Stimulated activated CD8-positive, alpha-beta memory T cell treated with anti-CD3 and anti-CD28 coated beads, Interleukin-15, amount 100 ng/mL, for 1 hour (primary cell): ENCODE measurements at places on chromosomes 6 and 20.

GRCh38 chr6:134622382-134623173 is 304.7 kb upstream of the SGK1 start:
- no peak for DNase-seq

- no peak for DNase-seq
Measured at GRCh38 chr6:68718385-68719073, 83.4 kb downstream of the ADGRB3 start.

DNA sequence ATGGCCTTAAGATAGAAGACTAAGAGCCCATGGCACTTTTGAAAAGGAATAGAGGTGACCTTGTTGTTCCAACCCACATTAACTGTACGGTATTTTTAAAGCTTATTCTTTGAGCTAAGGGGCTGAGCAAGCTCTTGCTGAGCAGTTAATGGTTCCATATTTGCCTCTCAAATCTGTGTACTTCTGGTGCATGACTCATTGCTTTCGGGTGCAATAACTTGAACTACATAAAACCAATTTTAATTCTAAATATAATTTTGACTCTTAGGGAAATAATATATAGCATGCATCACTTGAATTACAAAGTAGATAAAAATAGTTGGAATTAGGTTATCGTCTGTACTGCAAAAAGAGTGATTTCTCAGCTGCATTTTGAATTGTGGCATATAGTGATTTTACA is 348.1 kb upstream of the CITED2 start:
- DNase-seq, result no peak

- no peak for DNase-seq
Measured at GRCh38 chr6:133160536-133160935, 80.6 kb upstream of the EYA4 start.

DNA sequence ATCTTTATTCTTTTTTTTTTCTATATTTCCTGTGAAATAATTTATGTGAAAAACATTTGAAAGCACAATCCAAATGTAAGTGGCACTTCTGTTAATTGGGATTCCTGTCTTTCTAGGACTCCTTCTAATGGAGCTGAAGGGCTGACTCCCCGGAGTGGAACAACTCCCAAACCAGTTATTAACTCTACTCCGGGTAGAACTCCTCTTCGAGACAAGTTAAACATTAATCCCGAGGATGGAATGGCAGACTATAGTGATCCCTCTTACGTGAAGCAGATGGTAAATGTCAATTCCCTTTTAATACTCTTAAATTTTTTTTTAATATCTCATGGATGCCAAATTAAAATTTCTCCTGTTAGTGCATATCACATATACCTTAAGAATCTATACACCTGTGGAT is 35.0 kb downstream of the CDC5L start:
- DNase-seq, result no peak

DNA sequence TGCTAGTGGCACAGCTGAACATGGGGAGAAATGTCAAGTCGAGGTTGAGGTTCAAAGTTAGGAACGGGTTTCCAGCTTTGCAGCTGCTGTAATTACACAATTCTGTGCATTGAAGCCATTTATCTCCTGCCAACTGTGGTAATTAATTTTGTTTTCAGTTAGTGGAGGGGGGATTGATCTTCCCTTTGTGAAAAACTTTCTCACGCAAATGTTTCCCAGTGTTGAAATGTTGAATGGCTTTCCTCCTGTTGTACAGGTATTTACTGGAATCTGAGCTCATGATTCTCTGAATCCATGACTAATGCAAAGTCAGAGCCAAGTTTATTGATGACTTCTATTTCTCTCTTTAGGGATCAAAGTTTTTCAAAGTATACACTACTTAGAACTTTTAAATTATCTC is 198.4 kb upstream of the SLC35B3 start:
- DNase-seq, result no peak

DNA sequence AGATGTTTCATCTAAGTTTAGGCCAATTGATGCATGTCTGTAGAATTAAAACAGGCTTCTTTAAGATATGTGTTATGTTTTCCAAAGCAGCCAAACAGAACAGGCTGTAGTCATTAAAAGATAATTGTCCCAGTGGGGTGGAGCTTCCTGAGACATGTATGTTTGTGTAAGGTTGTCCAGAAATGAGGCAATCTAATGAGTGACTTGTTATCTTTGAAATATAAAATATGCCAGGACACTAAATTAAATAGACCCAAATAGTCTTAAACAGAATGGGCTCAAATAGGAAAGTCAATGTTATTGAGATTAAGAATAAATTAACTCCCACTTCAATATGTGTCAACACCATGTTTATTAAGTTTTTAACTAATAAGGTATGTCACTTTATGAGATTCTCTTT is 204.7 kb upstream of the RNF217 start:
- DNase-seq, result no peak
